ENCODE measurements at places on chromosomes 5 and 9.

DNA sequence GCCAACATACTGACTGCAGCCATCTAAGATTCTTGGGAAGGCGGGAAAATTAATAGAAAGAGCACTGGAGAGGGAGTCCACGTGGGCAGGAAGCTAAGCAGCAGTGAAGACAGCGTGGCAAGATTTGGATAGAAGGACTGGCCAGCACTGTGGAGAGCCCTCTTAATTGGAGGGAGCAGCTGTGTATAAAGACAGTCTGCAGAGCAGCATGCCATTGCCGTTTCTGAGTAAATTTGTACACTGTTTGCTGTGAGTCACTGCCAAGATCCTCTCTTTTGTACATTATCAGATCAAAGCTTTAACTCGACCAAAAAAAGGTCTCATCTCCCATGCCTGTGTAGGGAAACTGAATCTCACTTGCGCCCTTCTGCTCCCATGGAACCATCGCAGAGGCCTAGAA lies 45.3 kb downstream of the INSYN2B start:
- no peak for DNase-seq

GRCh38 chr9:70435948-70436347 lies 21.5 kb upstream of the KLF9 start:
- DNase-seq = peak; percentile 47

- DNase-seq = no peak
Measured at GRCh38 chr9:38343552-38343951, 49.0 kb upstream of the ALDH1B1 start.

DNA sequence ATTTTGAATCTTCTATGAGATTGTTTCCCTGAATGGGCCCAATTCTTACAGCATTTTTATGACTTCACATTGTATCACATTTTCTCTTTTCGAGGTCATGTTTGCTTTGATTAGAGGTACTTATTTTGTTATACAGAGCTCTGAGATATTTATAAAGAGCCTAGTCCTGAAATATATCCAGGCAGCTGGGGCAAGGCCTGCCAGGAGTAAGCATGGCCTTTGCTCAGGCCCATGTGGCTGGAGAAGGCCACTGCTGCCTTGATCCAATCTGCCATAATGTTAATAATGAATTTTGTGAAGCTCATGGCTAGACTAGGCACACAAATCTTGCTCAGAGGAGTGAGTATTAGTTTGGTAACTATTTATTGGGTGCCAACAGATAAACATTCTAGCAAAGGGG lies 96.0 kb downstream of the TARS1 start:
- DNase-seq = no peak

- no peak for DNase-seq
Measured at GRCh38 chr9:69621730-69622460, 50.3 kb downstream of the APBA1 start.

- no peak for DNase-seq
Measured at GRCh38 chr5:132020568-132021339, 9.3 kb upstream of the ACSL6 start.

DNA sequence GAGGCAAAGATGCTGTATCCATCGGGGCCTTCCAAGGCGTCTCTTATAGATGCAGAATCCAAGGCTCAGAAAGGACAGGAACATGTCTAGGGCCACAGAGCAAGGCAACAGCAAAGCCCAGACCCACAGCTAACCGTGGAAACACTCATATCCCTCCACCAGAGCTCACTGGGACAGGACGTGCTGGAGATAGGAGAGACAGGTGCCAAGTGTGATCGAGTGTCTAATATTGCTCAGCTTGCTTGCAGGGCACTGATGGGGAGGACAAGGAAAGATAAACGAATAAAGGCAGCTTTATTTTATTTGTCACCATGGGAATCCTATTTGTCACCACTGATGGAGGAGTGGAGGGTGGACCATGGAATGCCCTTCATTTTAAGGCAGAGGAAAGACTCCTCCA lies 44.0 kb upstream of the AKNA start:
- DNase-seq = no peak

DNA sequence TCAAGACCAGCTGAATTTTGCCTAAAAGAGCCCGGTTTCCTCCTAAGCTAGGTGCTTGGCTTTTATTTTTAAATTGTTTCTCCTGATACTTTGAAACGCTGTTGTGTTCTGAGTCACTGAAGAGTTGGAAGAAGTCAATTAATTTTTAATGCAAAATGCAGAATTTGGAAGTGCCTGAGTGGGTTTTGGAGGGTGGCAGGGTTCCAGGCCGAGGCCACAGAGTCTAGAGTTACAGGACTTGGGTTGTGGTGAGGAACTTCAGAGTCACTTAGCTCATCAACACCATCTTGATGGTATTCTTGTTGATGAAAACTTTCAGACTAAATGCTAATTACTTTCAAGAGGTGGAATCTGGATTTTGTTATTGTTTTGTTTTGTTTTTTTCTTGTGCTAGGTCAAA lies 130.6 kb downstream of the PDZD2 start:
- no peak for DNase-seq

DNA sequence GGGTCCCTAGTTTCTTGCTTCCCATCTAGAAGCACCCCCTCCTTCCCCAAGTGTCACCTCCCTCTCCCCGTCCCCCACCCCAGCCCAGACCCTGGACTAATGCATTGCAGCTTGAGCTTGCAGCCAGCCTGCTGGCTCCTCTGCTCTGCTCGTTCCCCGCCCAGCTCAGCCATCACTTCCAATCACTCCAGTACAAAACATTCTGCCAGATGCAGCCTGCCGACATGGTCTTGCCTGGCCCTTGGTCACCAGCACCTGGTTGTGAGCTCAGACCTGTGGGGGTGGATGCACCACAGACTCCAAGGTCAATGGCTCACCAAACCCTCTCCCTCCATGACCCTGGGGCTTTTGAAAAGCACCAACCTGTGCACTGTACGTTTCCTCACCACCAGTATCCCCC lies 172.9 kb upstream of the SMIM23 start:
- no peak for DNase-seq

DNA sequence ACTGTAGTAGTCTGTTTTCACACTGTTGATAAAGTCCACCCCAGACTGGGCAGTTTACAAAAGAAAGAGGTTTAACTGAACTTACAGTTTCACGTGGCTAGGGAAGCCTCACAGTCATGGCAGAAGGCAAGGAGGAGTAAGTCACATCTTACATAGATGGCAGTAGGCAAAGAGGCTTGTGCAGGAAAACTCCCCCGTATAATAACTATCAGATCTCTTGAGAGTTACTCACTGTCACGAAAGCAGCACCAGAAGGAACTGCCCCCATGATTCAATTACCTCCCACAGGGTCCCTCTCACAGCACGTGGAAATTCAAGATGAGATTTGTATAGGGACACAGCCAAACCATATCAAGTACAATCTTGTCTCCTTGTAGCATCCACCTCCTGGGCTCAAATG lies 21.1 kb downstream of the PARP8 start:
- no peak for DNase-seq

DNA sequence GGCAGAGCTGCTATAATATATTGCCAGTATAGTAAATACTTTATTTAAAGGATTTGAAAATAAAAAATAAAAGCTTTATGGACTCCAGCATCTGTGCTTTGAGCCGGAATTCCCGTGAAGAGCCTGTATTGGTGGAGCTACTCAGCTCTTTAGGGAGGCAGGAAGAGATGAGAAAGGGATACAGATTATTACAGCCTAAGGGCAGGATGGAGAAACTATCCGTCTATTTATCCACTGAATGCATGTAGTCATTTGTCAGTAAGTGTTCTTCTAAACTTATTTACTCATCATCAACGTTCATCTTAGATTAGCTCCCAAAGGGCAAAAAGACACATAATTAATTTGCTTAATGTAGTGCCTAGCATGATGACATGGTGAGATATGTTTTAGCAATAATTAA lies 48.4 kb downstream of the SLC1A1 start:
- no peak for DNase-seq

DNA sequence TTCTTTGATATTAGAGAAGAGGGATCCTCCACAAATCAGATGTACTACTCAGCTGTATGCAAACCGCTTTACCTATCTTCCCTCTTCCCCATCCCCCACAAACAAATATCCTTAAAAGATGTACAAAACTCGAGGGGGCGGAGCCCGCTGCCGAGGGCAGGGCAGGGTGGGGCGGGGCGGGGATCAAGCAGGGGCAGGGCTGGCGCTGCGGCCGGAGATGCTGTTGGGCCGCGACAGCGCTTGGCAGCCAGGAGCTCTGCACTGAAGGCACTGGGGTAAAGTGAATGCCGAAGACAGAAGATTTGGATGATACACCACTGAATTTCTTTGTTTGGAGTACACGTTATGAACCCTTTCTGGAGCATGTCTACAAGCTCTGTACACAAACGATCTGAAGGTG lies 474.8 kb downstream of the CDH10 start:
- no peak for DNase-seq

DNA sequence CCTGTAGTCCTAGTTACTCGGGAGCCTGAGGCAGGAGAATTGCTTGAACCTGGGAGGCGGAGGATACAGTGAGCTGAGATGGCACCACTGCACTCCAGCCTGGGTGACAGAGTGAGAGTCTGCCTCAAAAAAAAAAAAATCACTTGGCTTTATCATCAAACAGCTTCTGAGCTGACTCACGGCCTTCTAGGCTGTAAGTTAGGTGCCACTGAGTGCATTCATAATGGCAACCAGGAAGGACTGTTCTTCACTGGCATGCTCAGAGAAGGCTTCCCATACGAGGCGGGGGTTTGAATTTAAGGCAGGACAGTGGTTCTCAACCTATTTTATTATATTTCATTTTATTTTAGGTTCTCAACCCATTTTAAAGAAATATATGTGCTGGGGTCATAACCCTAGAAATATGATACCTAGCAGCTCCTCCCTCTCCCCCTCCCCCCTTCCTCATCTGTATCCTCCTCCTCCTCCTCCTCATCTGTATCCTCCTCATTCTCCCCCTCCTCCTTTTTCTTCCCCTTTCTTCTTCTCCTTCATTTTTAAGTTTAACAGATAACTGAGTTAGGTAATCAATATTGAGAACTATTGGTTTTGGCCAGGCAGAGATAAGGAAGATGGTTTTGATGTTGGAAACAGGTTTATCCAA lies 19.0 kb upstream of the LHFPL2 start:
- DNase-seq = no peak

DNA sequence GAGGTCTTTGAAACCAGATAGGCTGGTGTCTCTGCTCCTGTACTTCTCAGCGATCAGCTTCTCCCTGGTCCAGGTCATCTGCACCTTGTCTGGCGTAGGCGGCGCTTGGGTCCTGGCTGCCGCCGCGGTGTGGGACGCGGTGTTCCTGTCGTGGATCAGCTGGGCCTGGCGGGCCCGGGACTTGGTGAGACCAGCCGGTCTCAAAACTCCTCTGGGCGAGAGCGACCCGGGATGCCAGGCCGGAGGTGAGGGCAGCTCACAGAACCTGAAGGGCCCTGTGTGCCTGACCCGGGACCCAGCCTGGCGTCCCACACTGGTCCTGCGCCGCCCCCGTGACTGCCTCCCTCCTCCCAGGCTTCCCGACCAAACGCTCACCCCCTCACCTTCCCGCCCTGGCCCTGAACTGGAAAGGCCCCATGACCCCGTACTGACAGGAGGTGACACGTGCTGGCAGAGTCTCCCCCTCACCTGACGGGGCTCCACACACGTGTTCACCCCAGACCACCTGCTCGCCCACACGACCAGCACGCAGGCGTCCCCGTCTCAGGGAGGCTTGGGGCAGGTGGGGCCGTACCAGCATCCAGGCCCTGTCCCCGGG lies 49.0 kb downstream of the NKD2 start:
- DNase-seq = no peak

GRCh38 chr9:106697390-106697749 lies 165.6 kb upstream of the ZNF462 start:
- DNase-seq = no peak

- no peak for DNase-seq
Measured at GRCh38 chr9:135978642-135979546, 17.7 kb upstream of the UBAC1 start.

DNA sequence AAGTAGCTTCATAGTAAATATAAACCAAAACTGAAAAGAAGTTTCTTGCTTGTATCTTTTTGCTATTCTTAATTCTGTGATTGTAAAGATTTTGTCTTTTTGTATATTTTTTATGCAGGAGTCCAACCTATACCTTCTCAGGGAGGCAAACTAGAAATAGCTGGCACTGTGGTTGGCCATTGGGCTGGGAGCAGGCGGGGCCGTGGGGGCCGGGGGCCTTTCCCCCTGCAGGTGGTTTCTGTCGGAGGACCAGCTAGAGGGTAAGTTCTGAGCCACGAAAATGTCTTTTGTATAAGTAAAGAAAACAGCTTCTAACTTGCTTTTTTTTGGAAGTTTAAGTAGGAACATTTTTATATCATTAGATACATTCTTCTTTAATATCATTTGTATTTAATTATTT lies 15.4 kb upstream of the PHF2 start:
- no peak for DNase-seq

DNA sequence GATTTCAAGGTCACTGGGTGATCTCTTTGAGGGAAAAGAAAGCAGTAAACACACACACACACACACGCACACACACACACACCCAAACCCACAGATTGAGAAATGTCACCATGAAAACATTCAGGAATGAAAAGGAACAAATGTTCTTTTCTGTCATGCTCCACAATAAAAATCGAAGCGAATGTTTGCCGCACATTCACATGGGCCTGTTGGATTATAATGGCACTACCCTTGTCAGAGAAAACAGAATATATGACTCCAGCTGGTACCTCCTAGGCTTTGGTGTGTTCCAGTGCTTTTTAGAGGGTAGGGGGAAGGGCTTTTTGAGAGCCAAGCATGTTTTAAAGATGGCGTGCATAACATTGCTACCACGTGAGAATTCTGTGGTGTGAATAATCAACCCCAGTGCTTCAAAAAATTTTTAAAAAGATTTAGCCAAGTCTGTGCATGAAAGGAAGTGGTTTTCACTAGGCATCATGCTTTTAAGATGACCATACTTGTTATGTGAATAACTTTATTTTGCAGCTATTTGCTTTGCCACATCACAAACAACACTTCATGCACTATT lies 120.8 kb upstream of the ZNF608 start:
- no peak for DNase-seq

GRCh38 chr9:133581011-133581410 lies 28.2 kb downstream of the FAM163B start:
- DNase-seq = no peak

DNA sequence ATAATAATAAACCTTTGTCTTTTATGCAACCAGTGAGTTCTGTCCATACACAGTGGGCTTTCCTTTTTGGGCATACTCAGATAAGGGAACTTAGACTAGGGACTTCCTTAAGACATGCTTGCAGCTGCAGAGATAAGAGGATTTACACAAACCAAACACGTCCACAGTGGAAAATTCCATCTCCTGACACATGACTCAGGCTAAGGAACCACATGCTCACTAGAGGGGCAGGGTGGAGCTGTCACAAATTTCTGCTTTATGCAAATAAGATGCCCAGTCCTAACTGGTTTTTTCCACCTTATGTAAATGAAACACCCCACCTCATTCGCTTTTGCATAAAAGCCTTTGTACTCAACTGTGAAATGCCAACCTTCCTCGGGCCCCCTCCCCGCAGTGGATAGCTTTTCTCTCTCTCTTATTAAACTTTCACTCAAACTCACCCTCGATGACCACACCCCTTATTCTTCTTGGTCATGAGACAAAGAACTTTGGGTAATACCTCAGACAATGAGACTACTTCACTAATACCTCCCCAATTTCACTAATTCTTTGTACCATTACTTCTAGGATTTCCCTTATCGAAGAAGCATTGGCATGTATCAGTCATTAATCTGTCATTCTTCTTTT lies 170.3 kb upstream of the FTMT start:
- DNase-seq = no peak
